ENCODE measurements at places on chromosomes 5 and 9. TPM values are rescaled to one million over a fixed set of nuclear protein-coding genes. Genes with fewer than 3 reads are reported as not detected.

GRCh38 chr5:40479939-40480338 is 199.8 kb upstream of the PTGER4 start:
- no peak for DNase-seq

DNA sequence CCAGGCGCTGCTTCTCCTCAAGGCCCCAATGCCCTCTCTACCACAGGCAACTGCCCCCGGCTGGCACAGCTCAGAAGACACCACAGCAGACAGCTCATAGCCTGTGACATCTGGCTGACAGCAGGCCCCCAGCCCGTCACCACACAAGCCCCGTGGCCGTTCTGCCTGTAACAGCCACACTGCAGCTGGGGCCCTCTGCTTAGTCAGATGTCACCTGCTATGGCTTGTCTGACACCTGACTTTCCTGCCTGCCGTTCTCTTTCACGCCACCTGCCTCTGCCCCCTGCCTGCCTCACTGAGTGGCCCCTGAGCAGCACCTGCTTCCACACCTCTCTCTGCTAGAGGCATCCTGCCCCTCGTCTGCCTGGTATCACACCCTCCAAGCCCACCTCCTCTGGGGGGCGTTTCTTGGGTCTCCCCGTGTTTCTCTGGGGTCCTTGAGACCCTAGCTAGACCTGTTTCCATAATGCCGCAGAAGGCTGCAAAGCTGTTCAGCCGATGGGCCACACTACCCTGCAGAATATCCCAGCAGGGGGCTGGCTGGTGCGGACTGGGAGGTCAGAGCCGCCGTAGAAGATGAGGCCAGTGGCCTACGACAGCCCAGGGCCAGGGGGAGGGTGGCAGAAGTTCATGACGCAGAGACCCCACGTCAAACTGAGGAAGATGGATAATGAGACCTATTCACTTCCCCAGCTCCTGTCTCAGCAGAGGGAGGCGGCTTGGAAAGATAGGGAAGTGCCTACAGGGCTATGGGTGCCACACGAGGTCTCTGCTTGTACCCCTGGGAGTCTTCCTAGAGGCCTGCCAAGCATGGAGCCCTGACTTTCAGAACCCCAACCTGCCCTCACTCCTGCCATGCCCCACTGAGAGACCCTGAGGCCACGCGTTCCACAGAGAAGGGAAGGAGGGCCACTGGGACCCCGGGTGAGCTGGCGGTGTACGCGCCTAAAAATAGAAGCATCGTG is 95.1 kb downstream of the ZNF354C start:
- no peak for DNase-seq

DNA sequence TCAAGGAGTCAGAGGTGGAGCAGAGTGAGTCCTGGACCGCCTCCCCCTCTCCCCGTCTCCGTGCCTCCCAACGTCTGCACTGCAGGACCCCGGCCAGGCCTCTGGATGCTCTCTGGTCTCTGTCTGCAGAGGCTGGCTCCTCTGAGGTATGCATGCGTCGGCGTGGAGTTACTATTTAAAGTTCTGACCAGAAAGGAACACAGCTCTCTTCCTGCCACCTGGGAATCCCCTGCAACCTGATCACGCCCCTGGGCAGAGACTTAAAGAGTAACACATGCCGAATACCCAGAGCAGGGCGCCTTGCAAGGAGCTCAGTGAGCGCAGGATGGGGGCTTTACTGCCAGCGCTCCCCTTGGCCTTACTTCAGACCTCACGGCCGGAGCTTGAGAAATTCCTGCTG is 16.0 kb downstream of the ANXA6 start:
- no peak for DNase-seq

- DNase-seq, result no peak
Observed at GRCh38 chr5:88670461-88670860, 212.5 kb downstream of the MEF2C start.

- no peak for DNase-seq
Observed at GRCh38 chr5:168842571-168843205, 263.5 kb upstream of the PANK3 start.

DNA sequence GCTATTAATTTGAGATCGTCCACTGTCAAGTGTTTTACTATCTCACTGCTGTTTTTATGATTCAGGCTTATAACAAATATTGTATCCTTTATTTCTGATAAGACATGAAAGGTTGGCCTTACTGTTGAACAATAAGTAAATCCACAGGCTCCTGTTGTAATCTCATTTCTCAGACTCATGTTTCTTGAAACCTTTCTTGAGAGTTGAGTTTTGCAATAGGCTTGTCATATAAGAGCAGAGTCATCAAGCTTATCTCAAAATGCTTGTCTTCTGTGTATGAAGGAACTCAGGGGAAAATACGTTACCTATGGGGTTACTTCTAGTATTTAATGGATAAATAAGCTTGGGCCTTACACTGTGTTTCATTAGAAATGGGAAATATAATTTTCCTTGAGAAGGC is 9.2 kb upstream of the TLX3 start:
- DNase-seq, result no peak

DNA sequence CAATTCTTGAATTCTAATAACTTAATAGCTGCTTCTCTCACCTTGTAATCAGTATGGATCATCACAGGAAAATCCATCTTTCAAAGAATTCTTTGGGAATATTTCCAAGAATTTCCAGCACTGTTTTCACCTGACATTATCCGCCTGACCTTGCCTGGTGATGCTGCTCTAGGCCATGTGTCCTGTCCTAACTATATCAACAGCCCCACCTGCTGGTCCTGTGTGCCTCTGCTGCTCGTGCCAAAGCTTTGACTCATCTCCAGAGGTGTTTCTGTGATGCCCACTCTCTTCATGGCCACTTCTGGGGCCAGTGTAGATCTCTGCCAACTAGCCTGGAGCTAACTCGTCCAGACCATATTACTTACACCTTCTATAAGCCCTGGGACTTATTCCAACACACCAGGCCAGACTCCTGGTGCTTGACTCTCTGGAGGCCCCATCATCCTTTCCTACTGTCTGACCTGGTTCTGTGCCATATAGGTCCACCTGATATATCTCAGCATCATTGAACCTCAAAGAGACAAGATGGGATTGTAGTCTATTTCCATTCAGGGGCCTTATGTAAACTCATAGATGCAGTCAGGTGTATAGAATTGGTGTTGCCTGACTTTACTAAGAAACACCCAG is 67.5 kb upstream of the CKMT2 start:
- no peak for DNase-seq

- DNase-seq, result no peak
Observed at GRCh38 chr5:125343015-125343414, 596.6 kb upstream of the ZNF608 start.

DNA sequence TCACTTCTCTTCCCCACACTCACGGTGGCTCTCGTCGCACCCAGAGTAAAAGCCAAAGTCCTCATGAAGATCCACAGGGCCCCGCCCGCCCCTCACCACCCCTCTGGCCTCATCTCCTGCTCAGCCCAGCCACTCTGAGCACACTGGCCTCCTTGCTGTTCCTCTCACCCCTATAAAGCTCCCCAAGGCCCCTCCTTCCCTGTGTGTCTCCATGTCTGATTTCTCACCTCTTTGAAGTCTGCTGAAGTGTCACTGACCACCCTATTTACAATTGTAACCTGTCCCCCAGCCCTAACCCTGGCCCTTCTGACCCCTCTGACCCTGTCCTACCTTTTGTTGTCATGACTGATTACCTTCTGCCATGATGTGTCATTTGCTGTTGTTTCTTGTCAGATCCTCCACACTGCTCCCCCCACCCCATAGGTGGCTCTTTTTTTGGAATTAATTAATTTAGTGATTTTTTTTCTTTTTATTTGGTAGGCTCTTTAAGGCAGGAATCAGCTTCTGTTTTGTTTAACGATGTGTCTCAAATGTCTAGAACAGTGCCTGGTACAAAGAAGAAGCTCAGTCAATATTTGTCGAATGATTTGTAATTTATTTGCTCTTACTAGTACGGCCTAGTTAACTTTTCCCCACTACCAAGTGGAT is 90.2 kb downstream of the IQGAP2 start:
- no peak for DNase-seq

- no peak for DNase-seq
Observed at GRCh38 chr9:129310666-129311350, 132.7 kb upstream of the IER5L start.

DNA sequence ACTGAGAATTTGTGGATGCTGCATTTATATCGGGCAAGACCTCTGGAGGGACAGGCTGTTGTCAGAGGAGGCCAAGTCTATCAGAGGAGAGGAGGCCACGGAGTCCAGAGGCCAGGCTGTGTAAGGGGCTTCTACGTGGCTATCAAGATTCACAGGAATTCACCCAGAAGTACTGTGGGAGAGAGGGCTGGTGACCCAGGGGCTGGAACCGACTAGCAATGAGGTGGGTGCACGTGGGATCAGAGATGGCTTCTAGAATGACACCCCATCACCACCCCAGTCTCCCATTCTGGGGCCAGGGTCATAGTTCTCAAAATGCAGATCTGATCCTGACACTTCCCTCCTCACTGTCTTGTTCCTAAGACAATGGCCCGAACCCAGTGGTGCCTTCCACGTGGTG is 61.2 kb upstream of the PHYKPL start:
- no peak for DNase-seq

- no peak for DNase-seq
Observed at GRCh38 chr9:108861464-108861863, 602 bp upstream of the ACTL7A start.

GRCh38 chr9:128026773-128027541 is 40.2 kb downstream of the NAIF1 start:
- no peak for DNase-seq

- DNase-seq, result no peak
Observed at GRCh38 chr5:112418659-112419163, 366 bp downstream of the EPB41L4A start.

DNA sequence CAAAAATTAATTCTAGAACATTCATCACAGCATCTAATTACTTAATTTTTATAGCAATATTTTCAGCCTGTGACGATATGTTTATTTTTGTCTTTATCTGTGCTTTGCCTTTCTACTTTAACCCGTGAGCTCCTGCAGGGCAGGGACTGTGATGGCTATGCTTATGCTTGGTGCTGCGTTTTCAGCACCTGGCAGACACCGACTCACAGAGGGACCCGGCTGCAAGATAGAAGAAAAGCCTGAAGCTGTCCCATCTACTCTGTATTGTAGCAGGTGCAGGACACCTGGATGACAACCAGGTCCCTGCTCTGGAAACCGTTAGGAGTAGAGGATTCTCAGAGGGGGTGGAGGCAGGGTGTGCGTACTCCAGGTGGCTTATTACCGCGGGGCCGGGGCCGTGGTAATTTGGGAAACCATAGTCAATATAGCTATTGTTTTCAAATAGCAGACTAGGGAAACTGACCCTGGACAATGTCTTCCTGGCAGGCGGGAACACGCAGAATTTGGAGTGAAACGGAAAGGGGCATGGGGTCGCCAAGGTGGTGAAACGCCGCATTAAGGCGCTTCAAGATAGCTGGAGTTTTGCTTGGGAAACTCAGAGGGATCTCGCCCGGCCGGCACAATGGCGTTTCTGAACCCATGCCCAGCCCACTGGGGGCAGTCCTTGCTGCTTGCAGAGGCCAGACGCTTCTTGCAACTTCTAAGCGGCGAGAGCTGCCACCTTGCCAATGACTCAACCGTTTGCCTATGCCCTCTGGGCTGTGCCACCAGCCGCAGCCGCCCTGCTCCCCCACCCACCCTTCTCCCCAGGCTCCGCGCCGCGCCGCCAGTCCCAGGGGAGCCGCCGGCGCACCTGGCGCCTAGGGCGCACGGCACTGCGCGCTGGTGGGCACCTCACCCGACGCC is 140.1 kb upstream of the PALM2AKAP2 start:
- DNase-seq, result no peak

DNA sequence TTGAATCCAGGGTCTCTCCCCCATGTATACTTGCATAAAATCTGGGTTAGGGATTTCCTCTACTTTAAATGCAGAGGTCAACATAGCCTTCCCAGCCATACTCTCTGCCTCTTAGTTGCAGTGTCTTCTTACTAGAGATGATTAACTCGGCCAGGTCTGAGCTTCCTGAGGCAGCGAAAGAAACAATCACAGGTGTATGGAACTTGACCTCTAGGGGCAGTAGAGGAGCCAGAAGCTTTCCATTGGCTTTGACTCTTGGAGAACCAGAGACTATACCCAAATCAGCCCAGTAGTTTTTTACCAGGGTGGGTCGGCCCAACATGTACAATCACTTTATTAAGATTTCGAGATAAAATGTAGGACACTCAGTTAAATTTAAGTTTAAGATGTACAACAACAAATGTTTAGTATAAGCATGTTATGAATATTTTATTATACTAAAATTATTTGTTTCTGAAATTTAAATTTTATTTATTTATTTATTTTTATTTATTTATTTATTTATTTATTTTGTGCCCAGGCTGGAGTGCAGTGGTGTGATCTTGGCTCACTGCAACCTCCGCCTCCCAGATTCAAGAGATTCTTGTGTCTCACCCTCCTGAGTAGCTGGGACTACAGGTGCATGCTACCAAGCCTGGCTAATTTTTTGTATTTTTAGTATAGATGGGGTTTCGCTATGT is 48.0 kb upstream of the DMRT3 start:
- no peak for DNase-seq

GRCh38 chr9:32384002-32384363 is 460 bp upstream of the ACO1 start:
- no peak for DNase-seq

GRCh38 chr5:61330341-61330844 is 1.7 kb upstream of the ZSWIM6 start:
- no peak for DNase-seq

- DNase-seq, result no peak
Observed at GRCh38 chr5:178080618-178081410, 32.5 kb upstream of the N4BP3 start.

- DNase-seq, result no peak
Observed at GRCh38 chr5:1503241-1504068, 20.3 kb downstream of the LPCAT1 start.

DNA sequence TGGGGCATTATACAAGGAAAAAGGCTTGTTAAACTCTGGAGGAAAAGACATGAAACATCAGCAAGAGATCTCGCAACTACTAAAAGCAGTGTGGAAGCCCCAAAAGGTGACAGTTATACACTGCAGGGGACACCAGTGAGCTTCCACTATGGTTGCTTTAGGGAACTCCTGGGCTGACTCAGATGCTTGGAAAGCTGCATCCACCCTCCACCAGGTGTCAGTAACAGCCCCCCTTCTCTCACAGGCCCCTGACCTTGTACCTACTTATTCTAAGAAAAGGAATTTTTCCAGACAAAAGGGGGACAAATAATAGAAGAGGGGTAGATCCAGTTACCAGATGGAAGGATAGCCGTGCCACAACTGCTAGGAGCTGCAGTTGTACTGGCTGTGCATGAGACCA is 154.4 kb upstream of the COX7C start:
- no peak for DNase-seq

- DNase-seq, result no peak
Observed at GRCh38 chr5:41903382-41903891, 707 bp upstream of the RIMOC1 start.

- DNase-seq, result peak; percentile 77
Observed at GRCh38 chr5:39714036-39714698, 289.4 kb upstream of the DAB2 start.

Gene PIP5KL1
- polyA plus RNA-seq, result 5.3 TPM

Gene SPDL1
- 16.8 TPM for polyA plus RNA-seq

Gene KCNIP1
- polyA plus RNA-seq, result 2.4 TPM

Gene OTP
- not detected for polyA plus RNA-seq

Gene BAAT
- polyA plus RNA-seq, result 1.7 TPM

Gene MIGA2
- 15.9 TPM for polyA plus RNA-seq

Gene PCDHGA3
- polyA plus RNA-seq, result 1.1 TPM
